Stimulated activated memory B cell treated with anti-CD40 and anti-IgM and Interleukin-4, amounts not matched to agents 10 μg/mL and 1 μg/mL and 100 μg/mL, for 72 hours (primary cell): ENCODE measurements at places on chromosomes 1 and 21.

GRCh38 chr1:92583821-92584760, 97.4 kb upstream of the GFI1 start:
- ATAC-seq, result peak; percentile 83

DNA sequence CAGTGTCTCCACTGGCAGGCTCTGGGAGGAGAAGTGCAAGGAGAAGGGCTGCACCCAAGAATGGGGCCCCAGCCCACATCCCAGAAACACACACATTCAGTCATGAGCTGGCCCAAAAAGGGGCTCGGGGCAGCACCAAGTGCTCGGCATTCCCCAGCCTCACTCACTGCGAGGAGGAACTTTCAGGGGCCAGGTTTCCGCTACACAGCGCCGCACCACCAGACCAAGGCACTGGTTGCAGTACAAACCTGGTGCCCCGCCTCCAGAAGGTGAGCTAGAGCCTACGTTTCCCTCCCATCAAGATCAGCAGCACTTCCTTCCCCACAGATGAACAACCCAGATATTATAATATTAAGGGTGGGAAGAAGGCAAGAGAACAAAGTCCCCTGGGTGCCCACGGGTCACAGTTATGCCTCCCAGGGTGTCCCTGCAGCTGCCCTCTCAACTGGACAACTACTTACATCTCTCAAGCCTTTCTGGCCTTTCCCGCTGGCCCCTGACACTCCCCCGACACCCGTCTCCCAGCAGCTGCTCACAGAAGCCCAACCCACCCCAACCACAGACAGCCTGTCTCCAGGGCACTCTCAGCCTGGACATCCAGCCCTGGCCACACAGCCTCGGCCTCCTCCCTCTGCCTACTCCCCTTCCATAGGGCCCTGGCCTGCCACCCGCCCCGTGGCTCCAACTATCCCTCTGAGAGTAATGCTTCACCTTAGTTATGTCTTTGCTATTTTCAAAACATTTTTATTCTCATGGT, 3.8 kb downstream of the PBXIP1 start:
- ATAC-seq, result peak; percentile 44

DNA sequence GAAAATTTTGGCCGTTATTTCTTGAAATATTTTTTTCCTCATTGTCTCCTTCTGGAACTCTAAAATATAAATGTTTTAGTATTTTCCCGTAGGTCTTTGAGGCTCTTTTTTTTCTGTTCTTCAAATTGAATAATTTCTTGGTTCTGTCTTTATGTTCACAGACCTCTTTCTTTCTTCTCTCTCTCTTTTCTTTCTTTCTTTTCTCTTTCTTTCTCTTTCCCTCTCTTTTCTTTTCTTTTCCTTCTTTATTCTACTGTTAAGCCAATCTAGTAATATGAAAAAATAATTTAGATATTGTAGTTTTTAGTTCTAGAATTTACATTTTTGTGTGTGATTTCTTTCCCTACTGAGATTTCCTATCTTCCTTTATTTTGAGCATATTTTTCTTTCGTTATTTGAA, 30.1 kb downstream of the CLIC4 start:
- no peak for ATAC-seq

DNA sequence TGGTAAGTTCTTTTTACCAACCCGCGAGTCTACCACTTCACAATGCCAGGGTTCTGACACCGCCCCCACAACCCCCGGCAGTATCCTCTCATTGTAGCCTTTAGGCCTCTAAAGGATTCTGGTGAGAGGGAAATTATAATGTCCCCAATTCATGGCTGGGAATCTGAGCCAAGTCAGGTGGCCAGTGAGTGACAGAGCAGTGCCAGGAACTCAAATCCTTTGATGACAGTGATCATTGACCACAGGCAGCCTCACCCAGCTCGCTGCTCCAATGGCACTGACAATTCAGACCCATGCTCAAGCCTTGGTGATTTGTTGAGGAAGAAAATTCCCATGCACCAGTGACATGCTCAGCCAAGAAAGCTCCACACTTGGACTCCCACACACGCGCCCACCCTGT, 63.4 kb upstream of the CSF1 start:
- no peak for ATAC-seq

GRCh38 chr21:18677632-18678031, 274.0 kb upstream of the TMPRSS15 start:
- no peak for ATAC-seq

GRCh38 chr1:207417076-207417475, 37.1 kb upstream of the CR2 start:
- no peak for ATAC-seq

DNA sequence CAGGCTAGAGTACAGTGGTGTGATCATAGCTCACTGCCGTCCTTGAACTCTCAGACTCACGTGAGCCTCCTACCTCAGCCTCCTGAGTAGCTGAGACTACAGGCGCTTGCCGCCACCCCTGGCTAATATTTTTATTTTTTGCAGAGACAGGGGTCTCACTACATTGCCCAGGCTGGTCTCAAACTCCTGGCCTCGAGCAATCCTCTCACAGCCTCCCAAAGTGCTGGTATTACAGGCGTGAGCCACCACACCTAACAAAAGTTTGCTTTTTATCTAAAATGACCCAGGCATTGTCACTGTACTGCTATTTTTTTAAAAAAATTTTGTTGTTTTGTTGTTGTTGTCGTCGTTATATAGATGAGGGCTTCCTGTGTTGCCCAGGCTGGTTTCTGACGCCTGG, 46.4 kb downstream of the CAPN2 start:
- ATAC-seq, result no peak

- no peak for ATAC-seq
Measured at GRCh38 chr1:89563957-89564604, 39.5 kb downstream of the LRRC8B start.

- ATAC-seq, result peak; percentile 70
Measured at GRCh38 chr21:33169359-33169758, 60.4 kb upstream of the IFNAR2 start.

GRCh38 chr1:7284839-7285435, 486.2 kb upstream of the VAMP3 start:
- no peak for ATAC-seq

DNA sequence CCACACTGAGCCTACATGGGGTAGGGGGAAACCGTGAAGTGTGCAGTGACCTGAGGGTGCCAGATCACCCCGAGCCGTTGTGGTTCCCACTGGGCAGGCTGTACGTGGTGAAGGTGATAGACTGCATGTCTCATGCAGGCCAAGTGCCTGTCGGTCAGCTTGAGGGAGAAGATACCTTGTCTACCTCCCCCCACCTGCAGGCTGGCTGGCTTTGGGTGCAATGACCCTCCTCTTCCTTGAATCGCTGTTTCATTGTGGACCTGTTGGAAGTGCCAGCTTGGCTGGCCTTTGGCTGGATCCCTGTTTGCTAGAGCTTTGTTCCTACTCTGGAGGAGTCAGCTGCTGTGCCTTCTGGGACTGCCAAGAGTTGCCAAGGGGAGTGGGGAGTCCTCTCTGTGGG, 92.5 kb downstream of the GALNT2 start:
- ATAC-seq, result no peak

- no peak for ATAC-seq
Measured at GRCh38 chr1:221240690-221241089, 361.4 kb downstream of the HLX start.

- peak; percentile 70 for ATAC-seq
Measured at GRCh38 chr1:235105051-235106043, 23.3 kb downstream of the TOMM20 start.

DNA sequence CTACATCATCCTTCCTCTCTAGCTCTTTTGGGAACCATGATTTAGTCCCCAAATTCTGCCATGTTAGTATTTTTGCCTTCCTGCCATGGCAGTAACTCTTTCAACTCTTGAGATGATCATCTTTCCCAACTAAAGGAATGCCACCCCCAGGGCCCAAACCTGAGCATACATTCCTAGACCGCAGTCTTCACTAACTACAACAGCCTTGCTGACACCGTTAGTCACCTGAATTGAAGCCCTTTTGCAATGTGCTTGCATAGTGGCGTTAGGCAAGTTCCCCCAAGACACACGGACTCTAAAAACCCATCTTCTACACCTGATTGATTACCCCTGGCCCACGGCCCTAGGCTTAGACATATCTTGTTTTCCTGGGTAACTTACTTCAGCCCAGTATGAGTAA, 16.4 kb upstream of the YTHDF2 start:
- no peak for ATAC-seq

DNA sequence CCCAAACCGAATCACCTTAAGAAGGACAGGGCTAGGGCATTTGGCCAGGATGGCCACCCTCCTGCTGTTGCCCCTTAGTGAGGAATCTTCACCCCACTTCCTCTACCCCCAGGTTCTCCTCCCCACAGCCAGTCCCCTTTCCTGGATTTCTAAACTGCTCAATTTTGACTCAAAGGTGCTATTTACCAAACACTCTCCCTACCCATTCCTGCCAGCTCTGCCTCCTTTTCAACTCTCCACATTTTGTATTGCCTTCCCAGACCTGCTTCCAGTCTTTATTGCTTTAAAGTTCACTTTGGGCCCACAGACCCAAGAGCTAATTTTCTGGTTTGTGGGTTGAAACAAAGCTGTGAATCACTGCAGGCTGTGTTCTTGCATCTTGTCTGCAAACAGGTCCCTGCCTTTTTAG, 3.6 kb downstream of the BTG2 start:
- ATAC-seq, result no peak

GRCh38 chr1:2946291-2946690, 75.0 kb upstream of the ACTRT2 start:
- ATAC-seq, result no peak

GRCh38 chr1:29786791-29787732, 550.7 kb downstream of the PTPRU start:
- no peak for ATAC-seq

DNA sequence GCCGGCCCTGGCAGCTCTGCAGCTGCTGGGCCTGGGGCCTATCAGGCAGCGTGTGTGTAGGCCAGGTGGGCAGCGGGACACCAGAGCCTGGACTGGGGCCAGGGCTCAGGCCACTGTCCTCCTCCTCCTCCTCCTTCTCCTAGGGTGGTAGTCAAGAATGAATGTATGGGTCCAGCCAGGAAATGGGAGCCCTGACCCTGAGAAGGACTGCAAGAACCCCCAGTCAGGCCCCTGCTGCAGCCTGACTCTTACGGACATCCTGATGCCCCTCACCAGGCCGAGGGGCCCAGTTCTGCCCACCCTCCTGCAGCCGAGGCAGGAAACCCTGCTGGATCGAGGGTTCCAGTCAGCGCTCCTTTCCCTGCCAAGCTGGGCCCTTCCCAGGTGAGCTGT, 3.5 kb downstream of the SLFNL1 start:
- no peak for ATAC-seq

- ATAC-seq, result no peak
Measured at GRCh38 chr1:224454402-224455055, 19.9 kb upstream of the WDR26 start.

GRCh38 chr1:243940451-243940850, 90.4 kb upstream of the AKT3 start:
- no peak for ATAC-seq

GRCh38 chr21:29228306-29228705, 70.4 kb upstream of the BACH1 start:
- ATAC-seq, result no peak

DNA sequence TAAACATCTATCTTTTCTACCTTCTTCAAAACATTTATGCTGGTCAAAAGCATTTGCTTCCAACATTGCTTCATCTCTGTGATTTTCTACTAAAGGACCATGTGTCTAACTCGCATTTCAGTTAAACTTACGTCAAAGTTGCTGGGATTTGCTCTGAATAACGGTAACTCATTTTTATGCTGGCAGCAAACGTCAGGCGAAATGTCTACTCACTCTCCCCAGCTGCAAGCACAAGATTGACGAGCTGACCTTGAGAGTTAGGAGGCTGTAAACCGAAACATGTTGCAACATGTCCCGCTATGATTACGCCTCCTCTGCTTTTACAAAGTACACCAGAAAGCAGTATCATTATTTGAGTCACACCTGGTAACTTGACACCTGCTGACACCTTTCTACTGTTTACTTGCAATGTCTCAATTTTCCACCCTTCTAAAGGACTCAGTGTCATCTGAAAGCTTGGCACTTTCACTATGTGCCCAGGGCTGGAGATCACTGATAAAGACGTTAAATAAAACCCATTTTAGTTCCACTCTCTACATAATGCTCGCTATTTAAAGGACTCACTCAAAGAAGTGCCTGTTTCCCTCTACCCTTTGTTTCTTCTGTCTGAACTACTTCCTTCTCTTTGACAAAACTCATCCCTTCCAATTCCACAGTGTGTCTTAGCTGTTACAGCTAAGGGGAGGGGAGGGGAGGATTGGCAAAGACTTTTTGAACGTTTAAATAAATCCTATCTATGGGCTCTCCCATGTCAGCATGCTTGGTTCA, 111.9 kb downstream of the PTPN14 start:
- ATAC-seq, result peak; percentile 32

- no peak for ATAC-seq
Measured at GRCh38 chr1:153882296-153882912, 40.4 kb downstream of the GATAD2B start.

- ATAC-seq, result no peak
Measured at GRCh38 chr1:232776526-232777106, 28.6 kb upstream of the MAP10 start.

DNA sequence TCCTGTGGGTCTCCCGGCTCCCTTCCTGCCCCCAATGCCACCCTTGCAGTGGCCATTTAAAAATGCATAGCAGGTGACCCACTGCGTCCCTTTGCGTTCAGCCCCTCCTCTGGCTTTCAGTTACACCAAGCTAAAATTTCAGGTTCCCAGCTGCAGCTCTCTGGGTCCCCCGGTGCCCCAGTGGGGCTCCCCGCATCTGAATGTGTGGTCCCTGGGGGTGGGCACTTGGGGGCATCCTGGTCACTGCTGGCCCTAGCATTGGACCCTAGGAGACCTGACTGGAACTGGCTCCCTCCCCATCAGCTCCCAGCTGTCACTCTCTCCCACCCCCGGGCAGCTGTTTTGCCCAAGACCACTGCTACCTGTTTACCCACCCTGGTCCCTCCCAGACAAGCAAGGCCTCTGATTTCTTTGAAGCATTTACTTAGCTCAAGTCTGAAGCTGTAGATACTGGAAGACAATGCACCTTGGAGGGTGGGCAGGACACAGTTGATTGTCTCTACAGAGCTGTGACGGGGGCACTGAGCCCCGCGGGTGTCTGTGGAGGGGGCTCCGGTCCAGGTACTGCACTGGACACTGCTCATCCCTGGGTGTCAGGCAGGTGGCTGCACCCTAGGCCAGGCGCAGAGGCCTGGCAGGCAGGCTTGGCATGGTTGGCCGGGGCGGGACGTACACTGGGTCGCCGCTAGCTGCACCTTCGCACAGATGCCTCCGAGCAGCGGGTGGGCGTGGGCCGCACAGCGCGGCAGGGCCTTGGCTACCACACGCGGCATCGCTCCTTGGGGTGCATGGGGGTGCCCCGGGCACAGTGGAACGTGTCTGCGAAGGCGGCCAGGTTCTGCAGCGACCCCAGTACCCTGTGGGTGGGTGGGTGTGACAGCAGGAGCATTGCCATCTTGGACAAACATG, 3.9 kb downstream of the PRXL2B start:
- no peak for ATAC-seq
